ENCODE measurements at places on chromosomes 7 and 10.

- no peak for DNase-seq
These were observed 705.0 kb downstream of the AUTS2 start for GRCh38 chr7:70303309-70303708.

GRCh38 chr10:4224178-4224577, 439.2 kb upstream of the KLF6 start:
- no peak for DNase-seq

DNA sequence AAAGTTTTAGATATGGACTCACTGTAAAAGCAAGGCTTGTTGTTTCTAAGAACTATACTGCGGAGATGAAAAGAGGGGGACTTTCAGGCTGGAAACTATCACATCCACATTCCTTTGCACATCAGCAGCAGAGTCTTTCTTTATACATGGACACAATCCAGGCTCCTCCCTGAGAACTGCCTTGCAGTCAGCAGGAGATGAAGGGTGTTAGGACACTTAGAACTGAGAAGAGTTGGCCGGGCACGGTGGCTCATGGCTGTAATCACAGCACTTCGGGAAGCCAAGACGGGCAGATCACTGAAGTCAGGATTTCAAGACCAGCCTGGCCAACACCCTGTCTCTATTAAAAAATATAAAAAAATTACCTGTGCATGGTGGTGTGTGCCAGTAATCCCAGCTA, 9.7 kb upstream of the GARS1 start:
- no peak for DNase-seq

DNA sequence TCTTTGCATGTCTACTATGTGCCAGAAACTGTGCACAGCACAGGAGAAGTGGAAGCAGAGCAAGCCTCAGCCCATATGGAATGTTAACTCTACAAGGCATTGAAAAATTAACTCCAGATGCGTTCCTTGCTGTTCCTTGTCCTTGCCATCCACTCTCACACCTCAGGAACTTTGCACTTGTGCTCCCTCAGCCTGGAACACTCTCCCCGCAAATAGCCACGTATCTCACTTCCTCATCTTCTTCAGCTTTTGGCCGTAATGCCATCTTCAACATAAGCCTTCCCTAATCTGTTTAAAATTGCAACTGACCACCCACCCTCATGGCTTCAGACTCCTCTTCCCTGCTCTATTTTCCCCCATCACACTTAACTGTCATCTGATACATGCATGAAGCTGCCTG, 83.2 kb upstream of the CAPZA2 start:
- DNase-seq, result no peak

- DNase-seq, result no peak
These were observed 227.4 kb upstream of the COBL start for GRCh38 chr7:51543801-51544553.

GRCh38 chr10:95308389-95309302, 17.8 kb upstream of the PDLIM1 start:
- no peak for DNase-seq

GRCh38 chr7:84790882-84791281, 396.0 kb downstream of the SEMA3D start:
- no peak for DNase-seq

GRCh38 chr10:51744235-51745000, 45.0 kb upstream of the CSTF2T start:
- no peak for DNase-seq

Measured in stimulated activated CD4-positive, alpha-beta T cell treated with anti-CD3 and anti-CD28 coated beads, Interleukin-15, amount 100 ng/mL, for 1 hour (primary cell).